NCI-H82 (cell line): ENCODE measurements at places on chromosomes 2 and 18.

DNA sequence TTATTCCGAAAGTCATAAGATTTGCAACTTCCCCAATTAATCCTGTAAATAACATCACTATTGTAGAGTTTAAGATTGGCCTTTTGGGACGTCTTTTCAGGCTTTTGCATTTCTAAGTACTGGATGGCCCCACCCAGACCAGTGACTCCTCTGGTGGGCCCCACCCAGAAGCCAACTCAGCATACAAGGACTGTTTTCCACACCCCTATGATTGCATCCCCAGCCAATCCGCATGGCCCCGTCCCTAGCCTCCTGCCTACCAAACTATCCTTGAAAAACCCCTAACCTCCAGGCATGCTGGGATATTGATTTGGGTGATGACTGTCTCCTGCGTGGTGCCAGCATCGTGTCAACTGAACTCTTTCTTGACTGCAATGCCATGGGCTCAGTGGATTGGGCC is 24.5 kb upstream of the TGIF1 start:
- DNase-seq, result no peak

- DNase-seq, result no peak
Measured at GRCh38 chr18:22082408-22082807, 87.0 kb upstream of the GATA6 start.

DNA sequence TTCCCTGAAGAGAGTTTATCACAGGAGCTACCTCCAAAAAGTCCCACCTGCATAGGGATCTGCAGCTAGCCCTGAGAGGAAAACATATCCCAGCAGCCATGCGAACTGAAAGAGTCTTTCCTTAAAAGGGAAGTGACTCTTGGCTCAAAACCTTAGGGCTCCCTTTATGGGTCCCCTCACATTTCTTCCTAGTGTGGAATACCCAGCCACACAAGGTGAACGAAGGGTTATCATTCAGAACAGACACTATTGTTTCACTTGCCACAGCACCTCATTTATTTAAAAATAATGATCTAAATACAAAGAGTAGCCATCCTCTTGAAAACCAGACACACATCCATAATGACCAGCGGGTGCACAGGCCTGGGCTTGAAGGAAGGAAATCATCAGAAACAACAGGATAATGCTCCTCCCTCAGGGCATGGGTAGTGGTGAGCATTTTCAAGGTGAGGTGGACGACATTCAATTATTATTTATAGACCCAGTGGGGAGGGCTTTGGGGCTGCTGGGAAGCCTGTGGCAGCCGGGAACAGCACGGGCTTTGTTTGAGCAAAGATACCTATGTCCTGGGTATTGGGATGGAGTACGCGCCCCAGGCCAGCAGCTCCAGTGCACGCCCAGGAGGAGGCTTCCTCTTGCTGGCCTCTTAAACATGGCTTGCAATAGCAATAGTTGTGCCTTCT is 119.0 kb upstream of the ITGA6 start:
- DNase-seq, result no peak

DNA sequence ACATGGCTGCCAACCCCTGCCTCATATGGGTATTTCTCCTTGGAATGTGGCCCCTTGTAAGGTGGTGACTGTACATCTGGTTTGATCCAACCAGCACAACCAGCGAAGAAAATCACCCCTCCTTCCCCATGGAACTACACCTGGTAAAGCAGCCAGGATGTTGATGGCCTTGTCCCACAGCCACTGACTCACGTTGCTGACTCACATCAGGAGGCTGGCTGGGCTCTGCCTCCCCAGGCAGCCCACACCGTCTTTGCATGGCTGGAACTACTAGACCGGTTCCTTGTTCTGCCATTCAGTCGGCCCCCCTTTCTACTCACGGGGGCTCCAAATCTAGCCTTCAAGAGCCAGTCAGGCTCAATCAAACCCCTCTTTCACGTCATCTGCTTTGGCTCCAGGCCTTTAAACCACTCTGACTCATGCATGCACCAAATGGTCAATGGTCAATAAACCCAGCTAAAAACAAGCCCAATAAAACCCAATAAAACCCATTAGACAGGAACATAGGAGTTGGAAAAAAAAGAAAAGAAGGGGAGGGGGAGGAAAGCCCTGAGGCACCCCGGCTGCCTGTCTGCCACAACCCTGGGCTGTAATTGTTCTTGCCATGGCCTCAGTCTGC is 114.8 kb downstream of the PLB1 start:
- DNase-seq, result no peak

- DNase-seq, result no peak
Measured at GRCh38 chr2:138652378-138652777, 127.8 kb downstream of the NXPH2 start.

- peak; percentile 30 for DNase-seq
Measured at GRCh38 chr2:31387850-31388249, 26.7 kb downstream of the XDH start.

DNA sequence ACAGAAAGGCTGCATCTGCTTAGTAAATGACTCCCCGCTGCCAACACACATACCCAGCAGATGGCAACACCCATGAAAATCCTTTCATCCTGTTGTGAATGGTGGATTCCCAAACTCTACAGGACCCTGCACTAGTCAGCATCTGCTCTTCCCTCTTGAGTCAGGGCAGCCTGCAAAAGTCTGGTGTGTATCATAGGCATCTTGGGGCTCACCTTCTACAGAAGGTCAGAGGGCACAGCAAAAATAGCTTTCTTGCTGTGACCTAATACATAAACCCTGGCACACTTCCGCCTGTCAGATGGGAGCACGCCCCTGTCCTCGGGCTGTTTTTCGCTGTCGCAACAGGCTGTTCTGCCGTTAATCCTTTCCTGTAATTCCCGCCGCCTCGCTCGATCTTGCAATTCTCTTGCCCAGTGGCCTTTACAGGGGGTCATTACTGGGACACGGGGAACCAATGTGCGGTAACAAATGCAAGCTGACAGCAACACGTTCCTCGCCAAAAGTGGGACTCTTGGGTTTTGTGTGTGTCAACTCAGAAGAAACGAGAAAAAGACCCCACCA is 19.9 kb upstream of the SCYGR1 start:
- peak; percentile 75 for DNase-seq

- DNase-seq, result no peak
Measured at GRCh38 chr2:98458667-98459380, 14.2 kb downstream of the INPP4A start.

DNA sequence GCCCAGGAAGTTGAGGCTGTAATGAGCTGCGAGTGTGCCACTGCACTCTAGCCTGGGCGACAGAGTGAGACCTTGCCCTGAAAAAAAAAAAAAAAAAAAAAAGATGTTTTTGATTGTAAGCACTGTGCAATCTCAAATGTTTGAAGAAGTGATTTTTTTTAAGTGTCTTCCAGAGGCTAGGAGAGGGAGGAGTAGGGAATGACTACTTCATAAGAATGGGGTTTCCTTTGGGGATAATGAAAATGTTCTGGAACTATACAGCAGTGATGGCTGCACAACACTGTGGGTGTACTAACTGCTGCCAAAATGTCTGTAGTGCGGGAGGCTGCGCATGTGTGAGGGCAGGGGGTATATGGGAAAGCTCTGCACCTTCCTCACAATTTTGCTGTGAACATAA is 83.7 kb downstream of the MCFD2 start:
- DNase-seq, result no peak

- DNase-seq, result no peak
Measured at GRCh38 chr18:1013951-1014350, 109.3 kb downstream of the ADCYAP1 start.

DNA sequence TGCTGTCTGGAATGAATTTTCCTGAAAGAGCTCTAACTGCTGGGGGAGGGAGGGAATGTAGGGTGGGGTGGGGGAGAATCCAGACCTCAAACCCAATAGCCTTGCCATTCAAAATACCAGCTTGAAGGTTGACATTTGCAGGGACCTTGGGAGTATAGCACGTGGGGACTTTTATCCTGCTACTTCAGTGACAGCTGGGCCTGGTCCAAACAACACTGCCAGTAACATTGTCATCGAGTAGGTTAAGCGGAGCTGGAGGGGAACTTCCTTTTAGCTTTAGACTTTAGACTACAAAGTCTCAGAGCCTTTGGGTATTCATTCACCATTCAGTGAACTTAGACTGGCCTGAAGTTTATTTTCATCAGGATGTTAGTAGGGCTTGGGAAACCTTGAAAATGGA is 248.7 kb downstream of the MEIS1 start:
- DNase-seq, result peak; percentile 90

DNA sequence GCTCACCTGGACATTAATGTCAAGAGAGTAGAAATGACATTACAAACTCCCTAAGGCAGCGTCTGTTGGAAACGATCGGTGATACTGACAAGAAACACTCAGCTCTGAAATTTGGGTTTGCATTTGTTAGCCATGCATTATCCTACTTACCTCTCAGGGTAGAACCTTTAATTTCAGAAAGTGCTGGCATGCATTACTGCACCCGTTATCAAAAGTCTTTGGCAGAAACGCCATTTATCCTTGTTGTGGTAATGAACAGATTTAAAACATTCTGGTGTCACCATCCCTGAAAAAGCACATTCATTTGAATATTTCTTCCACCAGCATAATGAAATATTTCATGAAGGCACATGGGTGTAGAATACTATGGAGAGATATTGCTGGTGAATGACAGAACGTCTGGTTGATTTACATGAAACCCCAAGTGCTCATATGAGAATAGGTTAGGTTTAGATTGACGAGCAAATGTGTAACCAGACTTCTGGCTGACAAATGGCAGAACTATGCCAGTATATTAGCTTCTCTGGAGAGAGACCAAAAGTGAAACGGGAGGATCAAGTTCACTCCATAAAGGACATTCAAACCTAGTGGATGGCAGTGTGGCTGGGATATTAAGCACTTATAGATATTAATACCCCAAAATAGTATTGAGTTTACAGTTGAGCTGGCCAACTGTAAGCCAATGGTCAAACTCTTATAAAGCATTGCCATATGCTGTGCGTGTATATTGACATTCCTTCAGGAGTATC is 53.5 kb upstream of the ITGB6 start:
- DNase-seq, result no peak

- no peak for DNase-seq
Measured at GRCh38 chr2:70081221-70081620, 6.1 kb upstream of the PCBP1 start.

- no peak for DNase-seq
Measured at GRCh38 chr18:48742706-48743475, 204.1 kb downstream of the CTIF start.

- peak; percentile 45 for DNase-seq
Measured at GRCh38 chr2:88452980-88453582, 588 bp upstream of the FOXI3 start.

DNA sequence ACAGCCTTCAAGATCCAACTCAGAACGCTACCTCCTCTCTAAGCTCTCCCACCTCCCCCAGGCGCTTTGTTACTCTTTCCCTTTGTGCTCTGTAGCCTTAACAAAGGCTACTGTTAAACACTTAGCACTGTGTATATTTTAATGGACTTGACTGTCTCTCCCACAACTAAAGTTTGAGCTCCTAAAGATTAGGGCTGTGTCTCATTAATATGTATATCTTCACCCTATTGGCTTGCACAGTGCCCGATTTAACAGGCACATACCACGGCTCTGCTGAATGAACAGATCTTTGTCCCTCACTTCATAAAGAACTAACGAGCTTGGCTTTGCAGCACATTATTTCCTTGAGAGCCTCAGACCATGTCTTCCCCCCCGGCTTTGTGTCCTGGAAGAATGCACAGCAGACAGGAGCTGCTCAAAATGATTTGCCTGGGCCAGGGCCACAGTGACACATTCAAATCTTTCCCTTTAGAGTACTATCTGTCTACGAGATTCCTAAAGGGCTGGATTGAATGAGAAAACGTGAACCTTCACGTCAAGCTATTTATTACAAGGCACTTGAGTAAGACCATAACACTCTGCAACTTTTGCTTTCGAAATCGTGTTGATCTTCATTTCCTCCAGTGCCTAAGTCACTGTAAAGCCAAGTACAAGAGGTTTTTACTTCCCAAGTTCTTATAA is 22.1 kb downstream of the ABHD3 start:
- DNase-seq, result no peak

DNA sequence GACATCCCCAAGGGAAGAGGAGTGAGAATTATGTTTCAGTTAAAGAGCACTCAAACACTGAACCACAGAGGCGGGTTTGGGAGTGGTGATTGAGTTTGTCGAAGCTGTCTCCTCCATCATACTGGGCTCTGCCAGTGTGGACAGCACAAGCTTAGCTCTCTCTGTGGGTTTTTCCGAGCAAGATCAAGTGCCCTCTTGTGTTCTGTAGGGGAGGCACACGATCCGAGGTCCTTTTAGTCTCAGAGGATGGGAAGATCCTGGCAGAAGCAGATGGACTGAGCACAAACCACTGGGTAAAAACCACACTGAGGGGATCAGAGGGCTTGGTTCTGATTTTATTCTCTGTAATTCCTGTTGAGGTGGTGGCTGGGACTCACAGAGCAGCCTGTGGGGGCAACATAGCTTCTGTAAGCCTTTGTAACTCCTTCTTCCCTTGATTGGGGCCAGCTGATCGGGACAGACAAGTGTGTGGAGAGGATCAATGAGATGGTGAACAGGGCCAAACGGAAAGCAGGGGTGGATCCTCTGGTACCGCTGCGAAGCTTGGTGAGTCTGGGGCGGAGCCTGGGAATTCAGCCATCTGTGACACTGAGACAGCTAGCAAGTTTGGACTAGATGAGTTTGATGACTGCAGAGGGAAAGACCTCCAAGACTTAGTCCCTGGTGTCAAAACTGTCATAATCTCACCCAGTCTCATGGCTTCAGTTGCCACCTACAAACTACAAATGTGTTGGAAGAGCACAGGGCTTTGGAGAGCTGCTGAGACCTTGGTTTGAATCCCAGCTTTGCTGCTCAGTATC is 2.0 kb downstream of the NAGK start:
- peak; percentile 67 for DNase-seq

- DNase-seq, result no peak
Measured at GRCh38 chr18:59800897-59801296, 98.9 kb upstream of the PMAIP1 start.

DNA sequence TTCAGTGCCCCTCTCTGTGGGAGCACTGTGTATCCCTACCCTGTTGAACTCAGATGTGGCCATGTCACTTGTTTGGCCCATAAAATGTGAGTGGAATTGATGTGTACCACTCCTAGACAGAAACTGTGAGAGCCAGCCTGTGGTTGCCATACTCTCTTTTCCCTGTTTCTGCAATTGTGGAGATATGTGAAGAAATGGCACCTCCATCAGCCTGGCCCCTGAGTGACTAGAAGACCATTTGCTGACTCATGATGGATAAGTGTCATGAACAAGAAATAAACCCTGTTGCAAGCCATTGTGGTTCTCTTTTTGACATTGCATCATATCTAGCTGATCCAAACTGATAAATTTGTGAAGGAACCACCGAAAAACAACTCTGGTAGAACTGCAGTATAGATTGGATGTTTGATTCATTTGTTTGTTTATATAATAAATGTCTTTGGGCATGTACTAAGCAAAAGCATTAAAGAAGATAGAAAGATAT is 214.5 kb upstream of the FBXO11 start:
- no peak for DNase-seq

DNA sequence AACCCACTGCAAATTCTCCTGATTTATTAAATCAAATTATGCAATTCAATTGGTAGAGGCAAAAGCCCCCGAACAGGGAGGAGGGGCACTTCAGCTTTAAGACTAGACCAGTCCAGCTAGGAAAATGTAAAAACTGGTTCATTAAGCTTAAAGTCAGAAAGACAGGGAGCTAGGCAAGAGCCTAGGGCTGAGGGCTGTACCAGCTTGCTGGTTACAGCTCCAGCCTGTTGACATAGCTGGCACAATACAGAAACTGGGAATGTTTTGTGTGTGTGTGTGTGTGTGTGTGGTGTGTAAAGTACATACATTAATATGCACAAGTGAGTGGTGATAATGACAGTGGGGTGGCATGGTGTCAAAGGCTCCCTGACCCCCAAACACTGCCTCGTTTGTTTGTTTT is 307.0 kb upstream of the CELF4 start:
- DNase-seq, result no peak
